ENCODE measurements at places on chromosomes 6 and 20.
A peak's percentile ranks its signal among the peaks of the same experiment; 100 is the strongest.

GRCh38 chr20:62776692-62777527, 19.4 kb upstream of the MRGBP start:
- DNase-seq = no peak

- DNase-seq = no peak
These were observed 5.9 kb downstream of the NKX2-4 start for GRCh38 chr20:21391185-21391971.

GRCh38 chr6:116511424-116512110, at the start of gene CALHM5:
Gene CALHM5 (plus strand): TSS chr6:116511639. CDS start chr6:116511697, 58 bp downstream.
- peak; percentile 79 for DNase-seq

- DNase-seq = no peak
These were observed 10.5 kb upstream of the TXNDC5 start for GRCh38 chr6:7921046-7921445.

GRCh38 chr6:5786969-5787720, 219.6 kb downstream of the NRN1 start:
- DNase-seq = no peak

DNA sequence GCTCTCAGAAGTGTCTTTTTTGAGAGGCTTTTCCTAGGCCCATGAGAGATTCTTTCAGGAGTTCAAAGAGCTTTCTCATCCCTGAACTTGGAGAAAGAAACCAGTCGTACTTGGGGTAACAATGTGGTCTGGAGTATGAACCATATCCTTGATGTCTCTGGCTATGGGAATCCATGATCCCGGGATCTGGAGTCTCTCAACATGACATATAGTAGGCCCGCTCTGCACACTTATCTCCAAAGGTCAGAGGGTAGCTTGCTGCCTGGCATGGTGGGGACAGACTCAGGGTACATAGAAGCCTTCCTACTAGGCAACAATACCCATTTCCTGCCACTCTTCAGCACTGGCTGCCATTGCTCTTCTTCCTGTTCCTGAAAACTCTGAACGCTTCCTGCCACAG, 42.2 kb upstream of the NFATC2 start:
- no peak for DNase-seq

- DNase-seq = no peak
These were observed 73.9 kb upstream of the RBM24 start for GRCh38 chr6:17207281-17207680.

DNA sequence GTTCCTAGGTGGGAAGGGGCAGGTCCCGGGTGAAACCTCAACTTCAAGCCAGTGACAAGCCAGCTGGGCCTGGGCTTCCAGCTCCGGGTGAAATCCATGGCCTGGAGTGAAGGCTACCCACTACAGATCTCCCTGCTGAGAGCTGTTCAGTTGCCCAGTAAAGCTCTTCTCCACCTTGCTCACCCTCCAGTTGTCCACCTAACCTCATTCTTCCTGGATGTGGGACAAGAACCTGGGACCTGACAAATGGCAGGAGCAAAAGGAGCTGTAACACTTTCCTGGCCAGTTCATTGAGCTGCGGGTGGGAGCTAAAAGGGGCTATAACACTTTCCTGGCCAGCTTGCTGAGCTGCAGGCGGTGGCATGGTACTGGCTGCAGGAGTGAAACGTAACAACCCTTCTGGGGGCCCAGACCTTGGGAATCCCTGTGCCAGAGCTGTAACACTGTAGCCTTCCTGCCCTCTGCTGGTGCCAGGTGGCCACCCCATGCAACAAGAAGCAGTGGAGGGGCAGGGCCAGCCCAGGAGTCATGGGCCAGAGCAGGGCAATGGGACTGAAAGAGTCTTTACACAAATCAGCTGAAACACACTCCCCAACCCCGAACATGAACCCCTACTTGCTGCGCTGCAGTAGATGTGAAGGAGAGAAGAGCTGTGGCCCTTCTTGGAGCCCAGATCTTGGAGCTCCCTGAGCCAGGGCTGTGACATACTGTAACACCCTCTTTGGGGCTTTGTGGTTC, 3.6 kb upstream of the HINT3 start:
- no peak for DNase-seq

DNA sequence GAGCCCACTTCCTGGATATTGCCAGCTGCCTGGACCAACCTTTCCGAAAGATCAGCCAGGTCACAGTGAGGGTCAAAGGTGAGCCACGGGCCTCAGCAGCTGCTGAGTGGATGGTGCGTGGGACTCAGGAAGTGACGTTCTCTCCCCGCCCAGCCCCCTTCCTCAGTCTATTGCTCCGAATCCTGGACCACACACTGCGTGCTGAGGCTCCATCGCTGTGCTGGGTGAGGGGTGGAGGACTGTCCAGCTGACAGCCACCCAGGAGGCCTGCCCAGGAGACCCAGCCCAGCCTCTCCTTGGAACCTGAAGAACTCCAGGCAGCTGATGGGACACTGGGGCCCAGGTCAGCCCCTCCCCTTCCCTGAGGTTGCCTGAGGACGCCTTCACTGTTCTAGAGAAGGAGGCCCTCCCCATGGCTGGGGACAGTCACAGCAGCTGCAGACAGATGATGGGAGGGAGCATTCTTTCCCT, 94.4 kb upstream of the CD93 start:
- no peak for DNase-seq

DNA sequence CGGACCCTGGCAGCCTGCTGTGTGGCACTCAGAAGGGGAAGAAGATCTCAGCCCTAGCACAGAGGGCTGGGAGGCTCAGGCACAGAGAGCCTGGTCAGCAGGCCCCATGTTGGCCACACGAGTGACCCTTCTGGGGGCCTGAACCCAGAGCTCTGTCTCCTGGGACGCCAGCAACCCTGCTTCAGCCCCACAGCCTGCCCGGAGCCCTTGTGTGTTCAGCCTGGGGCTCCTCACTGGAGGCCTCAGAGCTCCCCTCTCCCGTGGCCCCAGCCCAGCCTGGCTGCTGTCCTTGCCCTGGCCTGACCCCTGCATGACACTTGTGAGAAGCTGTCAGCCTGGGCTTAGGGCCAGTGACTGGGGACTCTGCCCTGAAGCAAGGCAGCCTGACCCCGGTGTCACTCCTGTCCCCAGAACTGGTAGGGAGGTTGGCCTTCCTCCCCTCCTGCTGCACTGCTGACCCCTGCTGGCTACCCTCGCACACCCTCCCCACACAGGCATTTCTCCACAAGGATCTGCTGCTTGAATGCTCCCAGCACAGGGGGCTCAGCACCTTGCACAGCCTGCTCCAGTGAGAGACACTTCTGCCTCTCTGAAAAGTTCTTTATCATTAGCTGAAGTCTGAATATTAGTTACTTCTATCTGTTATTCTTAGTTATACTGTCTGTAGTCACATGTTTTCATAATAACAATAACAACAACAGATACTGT, 15.4 kb upstream of the IP6K3 start:
- DNase-seq = no peak

DNA sequence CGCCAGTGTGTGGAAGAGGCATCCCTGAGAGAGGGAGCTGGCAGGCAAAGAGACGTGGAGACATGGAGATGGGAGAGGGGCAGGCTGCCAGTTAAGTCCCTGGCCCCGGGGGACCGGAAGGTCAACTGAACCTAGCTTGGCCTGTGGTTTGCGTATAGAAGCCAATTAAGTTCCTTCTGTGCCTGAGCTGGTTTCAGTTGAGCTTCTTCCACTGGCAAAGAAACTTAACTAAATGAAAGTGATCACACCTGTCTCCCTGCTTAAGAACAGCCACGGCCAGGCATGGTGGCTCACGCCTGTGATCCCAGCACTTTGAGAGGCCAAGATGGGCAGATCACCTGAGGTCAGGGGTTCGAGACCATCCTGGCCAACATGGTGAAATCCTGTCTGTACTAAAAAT, 26.7 kb upstream of the NNAT start:
- DNase-seq = no peak

- no peak for DNase-seq
These were observed 20.1 kb downstream of the SEC23B start for GRCh38 chr20:18527836-18528235.
